ENCODE measurements at places on chromosomes 7 and 10. TPM values are rescaled to one million over a fixed set of nuclear protein-coding genes. Genes with fewer than 3 reads are reported as not detected.

The SKAP2 gene
- total RNA-seq: 2.5 TPM

The AOC1 gene
- 0.23 TPM for total RNA-seq

The SPDYE5 gene
- not detected for total RNA-seq

The PDE6C gene
- not detected for total RNA-seq

The HTR7 gene
- 11.2 TPM for total RNA-seq

The CTAGE4 gene
- 23.3 TPM for total RNA-seq

The PLAC9 gene
- 7.3 TPM for total RNA-seq

The SPACDR gene
- total RNA-seq: 0.39 TPM

DNA sequence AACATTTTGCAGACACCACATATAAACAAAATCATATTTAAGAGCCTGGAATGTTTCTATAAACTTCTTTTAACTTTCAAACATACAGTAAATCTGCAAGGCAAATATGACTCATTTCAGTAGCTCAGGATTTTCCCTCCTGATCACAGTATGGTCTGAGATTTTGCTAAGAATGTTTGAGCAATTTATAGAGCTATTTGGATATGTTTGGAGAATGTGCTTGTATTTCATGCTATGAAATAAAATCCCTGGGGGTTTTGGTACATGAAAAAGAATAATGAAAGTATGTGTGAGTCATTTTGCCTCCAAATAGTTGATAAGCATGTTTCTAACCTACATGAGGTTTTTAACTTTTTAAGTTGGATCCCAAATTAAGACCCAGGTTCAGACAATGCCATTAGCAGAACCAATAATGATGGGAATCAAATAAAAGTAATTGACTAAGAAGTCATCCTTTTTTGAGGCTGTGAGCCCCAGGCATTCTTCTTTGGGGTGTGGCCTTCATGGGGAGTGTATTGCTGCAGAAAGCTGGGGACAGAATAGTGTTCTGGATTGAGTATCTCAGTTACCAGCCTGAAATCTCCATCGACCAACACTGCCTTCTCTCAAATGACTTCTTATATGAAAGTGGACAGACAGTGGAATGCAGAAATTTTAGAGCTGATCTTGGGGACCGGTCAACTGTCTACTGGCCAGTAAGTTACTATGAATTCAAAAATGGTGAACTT lies 66.1 kb upstream of the AGBL3 start:
- DNase-seq: no peak

DNA sequence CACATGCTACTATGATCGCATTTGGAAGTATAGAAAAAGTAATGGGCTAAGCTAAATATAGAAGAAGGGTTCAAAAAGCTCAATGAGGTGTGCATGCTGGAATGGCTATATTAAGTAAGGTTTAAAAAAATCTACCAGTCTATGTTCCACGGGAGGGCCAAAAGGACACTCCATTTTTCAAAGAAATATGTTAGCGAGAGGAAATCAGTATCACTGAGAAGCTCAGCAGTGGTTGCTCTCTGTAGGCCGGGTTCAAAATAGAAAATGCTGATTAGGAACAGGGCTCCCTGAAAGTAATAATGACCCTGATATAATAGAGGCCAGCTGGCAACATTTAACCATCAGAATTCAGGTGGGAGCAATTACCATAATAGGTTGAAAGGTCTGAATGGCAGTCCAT lies 224.5 kb upstream of the SEMA3E start:
- DNase-seq: no peak

DNA sequence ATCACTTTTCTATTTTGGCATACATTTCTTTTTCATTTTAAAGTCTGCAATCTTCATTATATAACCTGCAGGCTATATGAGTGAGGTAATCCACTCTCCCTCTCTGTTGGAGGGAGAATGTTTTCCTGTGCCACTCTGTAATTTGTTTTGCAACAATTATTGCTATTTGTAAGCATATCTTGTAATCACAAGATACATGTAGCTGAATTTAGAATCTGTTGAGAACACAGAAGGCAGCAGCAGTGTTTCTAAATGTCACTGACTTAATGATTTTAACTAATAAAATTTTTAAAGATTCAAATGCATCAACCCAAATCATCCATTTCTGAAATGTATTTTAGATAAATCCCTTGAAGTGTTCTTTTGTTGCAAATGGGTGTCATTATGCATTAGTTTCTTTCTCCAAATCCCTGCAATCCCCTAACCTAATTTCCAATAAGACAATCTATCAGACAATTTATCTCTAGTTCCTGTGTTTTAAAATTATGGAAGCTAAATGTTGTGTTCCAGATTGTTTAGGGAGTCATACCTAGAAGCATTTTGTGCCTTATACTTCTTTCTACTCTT lies 19.8 kb upstream of the UMAD1 start:
- no peak for DNase-seq

- DNase-seq: no peak
These were observed 244.0 kb downstream of the EBF3 start for GRCh38 chr10:129719889-129720590.

GRCh38 chr10:33122014-33122809 lies 164.2 kb upstream of the ITGB1 start:
- no peak for DNase-seq

GRCh38 chr10:25441270-25441669 lies 266.5 kb downstream of the GPR158 start:
- no peak for DNase-seq

DNA sequence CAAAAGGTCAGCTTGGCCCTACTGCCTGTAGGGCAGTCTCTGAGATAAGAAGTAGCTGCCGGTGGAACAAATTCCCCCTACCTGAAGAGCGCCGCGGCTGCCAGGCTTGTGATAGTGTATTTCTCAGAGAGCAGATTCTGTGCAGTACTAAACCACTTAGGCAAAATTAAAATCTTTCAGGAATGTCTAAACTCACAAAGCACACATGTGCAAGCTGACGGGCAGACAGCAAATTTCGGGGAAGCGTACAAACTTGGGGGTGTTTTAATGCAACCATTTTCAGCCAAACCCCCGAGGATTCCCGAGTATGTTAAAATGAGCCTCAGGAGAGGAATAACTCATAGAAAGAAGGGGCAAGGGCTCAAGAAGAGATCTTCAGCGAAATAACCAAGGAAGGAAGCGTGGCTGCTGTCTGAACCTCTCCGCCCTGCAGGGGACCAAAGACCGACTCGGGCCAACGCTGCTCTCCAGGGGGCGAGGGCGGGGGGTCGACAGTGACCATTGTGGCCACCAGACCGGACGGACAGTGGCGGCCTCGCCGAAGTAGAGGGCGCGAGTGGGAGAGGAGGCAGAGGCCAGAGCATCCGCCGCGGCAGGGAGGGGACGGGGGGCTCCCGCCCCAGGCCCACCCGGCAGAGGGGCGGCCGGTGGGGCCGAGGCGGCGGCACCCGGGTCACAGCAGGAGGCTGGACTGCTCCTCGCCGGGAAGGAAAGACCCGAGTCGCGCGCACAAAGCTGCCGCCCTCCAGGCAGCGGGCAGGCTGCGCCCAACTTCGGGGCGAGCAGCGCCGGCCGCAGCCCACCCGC lies 819 bp downstream of the HYCC1 start:
- peak; percentile 40 for DNase-seq

DNA sequence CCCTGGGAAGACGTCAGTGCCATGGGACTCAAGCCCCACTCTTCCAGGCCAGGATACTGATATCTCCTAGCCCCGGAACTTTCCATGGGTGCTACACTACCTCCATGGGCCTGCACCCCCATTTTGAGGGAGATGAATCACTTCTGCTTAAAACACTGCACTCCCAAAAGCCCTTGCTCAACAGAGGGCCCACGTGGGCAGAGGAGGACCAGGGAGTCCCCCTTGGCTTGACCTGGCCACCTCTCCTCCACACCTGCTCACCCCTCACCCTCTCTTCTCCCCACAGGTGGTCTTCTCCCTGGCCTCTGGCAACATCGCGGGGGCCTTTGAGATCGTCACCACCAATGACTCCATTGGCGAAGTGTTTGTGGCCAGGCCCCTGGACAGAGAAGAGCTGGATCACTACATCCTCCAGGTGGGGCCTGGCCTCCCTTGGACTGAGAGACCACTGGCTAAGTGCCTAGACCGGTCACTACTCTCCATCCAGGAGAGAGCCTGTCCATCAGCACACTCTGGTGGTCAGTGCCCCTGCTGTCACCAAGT lies 19.9 kb upstream of the C10orf105 start:
- DNase-seq: no peak

DNA sequence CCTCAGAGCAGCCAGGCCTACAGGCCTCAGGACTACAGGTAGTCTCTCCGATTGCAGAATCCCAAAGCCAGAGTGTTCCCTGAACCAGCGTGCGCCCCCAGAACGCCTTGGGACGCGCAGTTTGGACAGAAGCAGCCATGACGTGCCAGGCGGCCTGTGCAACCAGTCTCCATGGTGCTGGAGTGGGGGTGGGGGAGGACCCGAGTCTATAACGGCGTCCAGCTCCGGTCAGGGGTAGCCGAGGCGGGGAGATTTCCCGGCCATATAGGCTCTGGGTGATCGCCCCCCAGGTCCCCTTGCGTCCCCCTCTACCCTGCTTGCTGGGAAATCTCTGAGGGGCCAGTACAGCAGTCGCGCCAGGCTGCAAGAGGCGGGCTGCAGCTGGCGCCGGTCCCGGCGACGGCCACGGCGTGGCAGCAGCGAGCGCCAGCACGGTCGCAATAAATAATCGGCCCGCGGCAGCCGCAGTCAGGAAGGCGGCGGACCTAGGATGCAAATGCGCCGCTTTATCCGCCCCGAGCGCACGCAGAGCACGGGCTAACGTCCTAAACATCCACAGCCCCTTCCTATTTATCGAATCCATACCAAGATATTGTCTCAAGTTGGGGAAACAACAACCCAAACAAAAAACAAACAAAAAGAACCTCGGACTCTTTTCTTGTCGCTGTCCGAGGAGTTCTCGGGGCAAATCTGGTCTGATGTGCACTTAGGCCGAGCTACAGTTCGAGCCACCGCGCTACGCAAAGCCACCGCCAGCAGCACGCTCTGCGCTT lies 1.6 kb downstream of the HOXA3 start:
- peak; percentile 76 for DNase-seq

GRCh38 chr7:129831424-129832058 lies 121.2 kb downstream of the UBE2H start:
- no peak for DNase-seq

DNA sequence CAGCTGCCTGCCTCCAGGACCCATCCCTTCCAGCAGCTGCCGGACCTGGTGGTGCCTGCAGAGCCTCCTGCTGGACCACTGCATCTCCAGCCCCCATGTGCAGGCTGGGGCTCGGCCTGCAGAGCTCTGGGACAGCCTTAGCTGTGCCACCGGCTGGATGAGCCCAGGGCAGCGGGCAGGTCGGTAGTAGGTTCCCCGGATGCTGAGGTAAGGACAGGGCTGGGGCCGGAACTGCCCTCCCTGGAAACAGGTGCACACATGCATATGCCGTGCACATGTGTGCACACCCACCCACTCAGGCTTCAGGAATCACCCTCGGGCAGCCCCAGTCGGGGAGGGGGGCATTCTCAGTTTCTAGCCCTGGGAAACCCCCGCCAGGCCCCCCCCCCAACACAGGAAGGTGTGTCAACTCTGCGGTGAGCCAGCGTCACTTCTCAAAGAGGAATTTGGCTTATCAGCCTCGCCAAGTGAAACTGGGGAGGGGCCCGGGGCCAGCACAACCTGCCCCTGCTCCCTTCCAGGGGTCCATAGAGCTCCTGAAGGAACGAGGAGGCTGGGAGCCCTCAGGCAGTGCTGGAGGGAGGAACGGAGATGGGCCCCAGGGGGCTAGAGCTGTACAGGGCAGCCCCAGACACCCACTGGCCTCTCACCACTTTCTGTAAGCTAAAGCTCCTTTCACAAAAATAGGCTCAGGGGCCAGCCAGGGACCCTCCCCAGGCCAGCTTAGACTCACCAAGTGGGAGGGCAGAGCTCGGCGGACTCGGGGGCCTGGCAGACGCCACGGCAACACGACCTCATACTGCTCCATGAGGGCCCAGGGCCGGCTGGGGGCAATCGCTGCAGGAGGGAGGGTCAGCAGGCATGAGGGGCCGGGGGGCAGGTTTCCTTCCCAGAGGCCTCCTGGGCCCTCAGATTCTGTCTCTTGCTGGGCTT lies 1.7 kb downstream of the ADAM8 start:
- no peak for DNase-seq

DNA sequence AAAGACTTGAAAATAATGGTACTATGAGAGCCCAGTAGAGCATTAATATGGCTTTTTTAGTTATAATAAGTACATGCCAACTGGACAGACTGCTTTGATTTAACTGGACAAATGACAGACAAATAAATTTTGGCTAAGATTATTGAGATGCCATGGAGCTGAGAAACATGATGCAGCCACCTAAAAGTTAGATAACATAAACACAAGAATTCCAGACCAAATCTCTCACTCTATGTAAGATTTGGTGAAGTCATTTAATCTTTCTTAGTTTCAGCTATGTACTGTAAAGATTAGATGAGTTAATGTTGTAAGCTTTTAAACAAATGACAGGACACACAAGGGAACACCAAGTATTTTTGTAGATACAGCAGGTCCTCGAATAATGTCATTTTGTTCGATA lies 118.2 kb downstream of the CACNA2D1 start:
- no peak for DNase-seq

DNA sequence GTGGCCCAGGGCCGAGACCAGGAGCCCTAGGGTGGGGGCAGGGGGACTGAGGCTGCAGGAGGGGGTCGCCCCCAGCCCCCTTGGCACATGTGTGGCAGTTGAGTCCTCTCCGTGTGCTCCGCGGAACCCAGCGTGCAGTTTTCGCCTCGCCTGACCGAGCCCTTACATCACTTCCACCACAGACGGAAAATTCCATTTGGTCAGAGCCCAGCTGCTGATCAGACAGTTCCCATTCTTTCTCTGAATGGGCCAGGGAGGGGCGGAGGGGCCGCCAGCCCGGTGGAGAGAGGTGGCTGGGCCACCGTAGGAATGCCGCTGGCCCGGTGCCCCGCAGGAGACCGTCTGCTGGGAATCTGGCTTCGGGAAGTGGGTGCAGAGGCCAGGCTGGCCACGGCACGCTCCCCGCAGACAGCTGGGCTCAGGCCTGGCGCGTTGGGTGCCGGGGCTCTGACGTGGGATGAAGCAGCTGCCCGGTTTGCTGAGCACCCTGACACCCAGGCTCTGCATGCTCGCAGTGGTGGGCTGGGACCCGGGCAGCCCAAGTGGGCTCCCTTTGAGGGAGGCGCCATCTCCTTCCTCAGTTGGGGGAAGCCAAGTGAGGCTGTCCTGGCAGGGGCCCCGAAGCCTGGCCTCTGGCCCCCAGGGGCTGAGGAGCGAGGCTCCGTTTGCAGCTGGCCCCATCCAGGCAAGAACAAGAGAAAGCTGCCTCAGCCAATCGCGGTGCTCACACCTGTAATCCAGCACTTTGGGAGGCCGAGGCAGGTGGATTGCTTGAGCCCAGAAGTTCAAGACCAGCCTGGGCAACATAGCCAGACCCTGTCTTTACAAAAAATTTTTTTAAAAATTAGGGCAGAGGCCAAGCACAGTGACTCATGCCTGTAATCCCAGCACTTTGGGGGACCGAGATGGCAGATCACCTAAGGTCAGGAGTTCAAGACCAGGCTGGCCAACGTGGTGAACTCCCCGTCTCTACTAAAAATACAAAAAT lies 9.9 kb downstream of the TTYH3 start:
- peak; percentile 88 for DNase-seq

DNA sequence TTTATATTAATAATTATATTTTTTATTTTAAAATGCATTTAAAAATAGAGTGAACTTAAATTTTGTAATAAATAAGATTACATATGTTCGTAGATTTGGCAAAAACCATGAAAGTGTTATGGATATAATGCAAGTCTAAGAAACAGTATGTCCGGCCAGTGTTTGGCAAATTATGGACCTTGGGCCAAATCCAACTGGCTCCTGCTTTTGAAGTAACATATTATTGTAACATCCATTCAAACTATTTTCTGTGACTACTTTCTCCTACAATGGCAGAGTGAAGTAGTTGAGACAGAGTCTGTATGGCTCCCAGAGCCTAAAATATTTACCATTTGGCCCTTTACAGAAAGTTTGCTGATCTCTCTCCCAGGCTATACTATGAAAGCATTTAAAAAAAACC lies 38.9 kb downstream of the TMEM229A start:
- no peak for DNase-seq

- DNase-seq: no peak
These were observed 73.6 kb downstream of the EPC1 start for GRCh38 chr10:32273336-32273735.
